Activated CD4-positive, CD25-positive, alpha-beta regulatory T cell treated with anti-CD3 and anti-CD28 coated beads, Interleukin-2, amount 50 U/mL, for 24 hours (primary cell): ENCODE measurements at places on chromosomes 12 and 14.

DNA sequence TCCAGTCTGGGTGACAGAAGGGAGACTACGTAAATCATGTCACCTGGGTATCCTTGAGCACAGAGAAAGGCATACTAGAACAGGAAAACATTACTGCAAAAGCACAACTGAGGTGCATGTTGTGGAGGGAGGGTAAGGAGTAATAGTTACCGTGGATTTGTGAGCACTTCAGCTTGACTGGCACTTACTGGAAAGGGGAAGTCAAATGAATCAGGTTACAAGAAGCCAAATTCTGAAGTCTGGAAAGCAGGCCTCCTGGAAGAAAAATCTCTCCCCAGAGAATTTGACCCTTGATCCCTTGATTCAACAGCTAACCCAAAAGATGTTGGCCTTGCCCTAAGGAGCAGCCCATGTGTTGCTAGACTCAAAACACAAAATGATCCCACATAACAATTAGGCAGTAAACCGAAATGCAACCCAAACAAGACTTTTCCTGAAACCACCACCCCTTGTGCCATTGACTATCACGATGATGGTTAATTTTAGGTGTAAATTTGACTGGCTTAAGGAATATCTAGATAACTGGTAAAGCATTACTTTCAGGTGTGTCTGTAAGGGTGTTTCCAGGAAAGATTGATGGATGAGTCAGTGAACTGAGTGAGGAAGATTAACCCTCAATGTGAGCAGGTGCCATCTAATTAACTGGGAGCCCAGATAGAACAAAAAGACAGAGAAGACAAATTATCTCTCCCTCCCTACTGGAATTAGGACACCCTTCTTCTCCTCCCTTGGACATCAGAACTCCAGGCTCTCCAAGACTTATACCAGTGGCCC lies 108.8 kb downstream of the SLC25A21 start:
- ATAC-seq, result no peak

DNA sequence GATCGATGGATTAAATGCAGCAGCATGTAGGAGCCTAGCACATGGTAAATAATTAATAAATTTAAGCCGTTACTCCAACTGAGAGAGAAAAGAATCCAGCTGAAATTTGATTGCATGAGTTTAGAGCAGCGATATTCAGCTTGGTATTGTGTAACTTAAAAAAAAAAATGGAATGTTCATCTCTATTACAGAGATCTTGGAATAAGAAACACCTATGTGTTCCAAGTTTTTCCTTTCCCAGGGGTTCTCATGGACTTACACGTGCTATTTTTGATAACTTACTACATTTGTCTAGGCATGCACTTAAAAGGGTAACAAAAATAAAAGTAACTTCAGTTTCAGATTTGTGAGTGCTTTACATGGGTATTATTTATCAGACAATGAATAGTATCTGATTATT lies 122.8 kb downstream of the RASSF9 start:
- ATAC-seq, result no peak

DNA sequence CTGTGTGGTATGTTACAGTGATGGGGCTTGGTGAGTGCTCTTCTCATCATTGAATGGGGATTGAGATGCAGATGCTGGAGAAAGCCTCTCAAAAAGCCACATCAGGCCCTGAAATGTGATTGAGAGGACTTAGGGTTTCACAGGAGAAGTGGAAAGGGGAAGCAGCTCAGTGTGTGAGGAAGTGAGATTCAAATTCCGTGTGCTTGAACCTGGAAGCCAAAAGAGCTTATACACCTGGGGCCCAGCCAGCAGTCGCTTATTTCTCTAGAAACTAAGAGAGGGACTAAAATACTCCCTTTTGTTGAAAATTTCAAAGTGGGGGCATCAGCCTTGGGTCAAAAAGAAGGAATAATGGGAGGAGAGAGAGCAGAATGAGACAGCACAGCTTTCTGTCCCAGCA lies 39.1 kb upstream of the GZMB start:
- no peak for ATAC-seq

GRCh38 chr14:64987438-64987767 lies 708 bp downstream of the FNTB start:
- ATAC-seq, result no peak

GRCh38 chr14:76820700-76821099 lies 5.5 kb upstream of the LRRC74A start:
- no peak for ATAC-seq

DNA sequence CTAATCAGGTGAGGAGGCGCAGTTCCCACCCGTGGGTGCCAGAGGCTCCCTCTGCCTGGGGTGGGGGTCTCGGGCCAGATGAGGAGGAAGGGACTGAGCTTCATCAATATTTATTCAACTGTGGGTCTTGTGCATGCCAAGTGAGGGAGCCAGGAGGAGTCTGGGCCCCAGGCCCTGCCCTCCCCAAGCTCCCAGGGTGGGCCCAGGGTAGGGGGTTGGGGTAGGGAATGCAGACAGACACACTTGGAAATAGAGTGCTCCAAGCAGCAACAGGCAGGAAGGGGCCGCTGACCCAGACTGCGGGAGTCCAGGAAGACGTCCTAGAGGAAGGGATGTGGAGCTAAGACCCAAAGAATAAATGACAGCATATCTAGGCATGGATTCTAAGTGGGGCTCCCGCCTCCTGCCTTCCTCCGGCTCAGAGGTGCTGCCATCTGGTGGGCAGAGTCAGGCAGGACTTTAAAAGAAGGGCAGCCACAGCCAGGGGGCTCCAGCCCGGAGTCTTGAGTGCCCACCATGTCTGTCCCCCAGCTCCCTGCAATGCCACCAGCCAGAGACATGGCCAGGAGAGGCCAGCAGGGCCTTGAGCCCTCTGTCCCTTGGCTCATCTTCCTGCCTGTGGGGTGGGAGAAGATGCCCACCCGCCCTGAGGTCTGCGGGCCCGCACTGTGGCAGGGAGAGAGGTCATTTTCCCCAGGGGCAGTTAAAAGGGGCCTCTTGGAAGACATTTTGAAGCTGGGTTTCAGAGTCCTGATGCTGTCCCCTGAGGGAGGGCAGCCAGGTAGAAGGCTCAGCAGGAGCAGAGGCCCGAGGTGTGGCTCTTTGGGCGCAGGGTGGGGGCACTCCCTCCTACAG lies 70.1 kb downstream of the PHETA1 start:
- no peak for ATAC-seq

DNA sequence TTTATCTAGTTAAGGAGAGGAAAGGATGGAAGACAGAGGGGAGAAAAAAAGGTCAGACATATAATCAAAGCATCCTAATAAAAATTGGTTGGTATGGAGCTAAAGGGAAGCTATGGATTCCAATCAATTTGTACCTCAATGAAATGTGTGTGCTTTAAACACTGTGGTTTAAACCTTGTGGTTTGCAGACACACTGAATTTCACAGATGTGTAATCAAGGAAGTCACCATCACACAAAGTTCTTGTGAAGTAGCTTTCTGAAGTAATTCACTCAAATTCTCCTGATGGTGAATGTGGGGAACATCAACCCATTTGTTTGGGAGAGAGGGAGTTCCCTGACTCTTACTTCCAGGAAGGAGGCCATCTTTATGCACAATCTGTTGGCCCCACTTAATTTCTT lies 243.3 kb upstream of the KRR1 start:
- no peak for ATAC-seq

GRCh38 chr12:77122661-77123060 lies 57.3 kb upstream of the E2F7 start:
- no peak for ATAC-seq

GRCh38 chr14:99812892-99813291 lies 19.7 kb downstream of the EML1 start:
- ATAC-seq, result no peak

DNA sequence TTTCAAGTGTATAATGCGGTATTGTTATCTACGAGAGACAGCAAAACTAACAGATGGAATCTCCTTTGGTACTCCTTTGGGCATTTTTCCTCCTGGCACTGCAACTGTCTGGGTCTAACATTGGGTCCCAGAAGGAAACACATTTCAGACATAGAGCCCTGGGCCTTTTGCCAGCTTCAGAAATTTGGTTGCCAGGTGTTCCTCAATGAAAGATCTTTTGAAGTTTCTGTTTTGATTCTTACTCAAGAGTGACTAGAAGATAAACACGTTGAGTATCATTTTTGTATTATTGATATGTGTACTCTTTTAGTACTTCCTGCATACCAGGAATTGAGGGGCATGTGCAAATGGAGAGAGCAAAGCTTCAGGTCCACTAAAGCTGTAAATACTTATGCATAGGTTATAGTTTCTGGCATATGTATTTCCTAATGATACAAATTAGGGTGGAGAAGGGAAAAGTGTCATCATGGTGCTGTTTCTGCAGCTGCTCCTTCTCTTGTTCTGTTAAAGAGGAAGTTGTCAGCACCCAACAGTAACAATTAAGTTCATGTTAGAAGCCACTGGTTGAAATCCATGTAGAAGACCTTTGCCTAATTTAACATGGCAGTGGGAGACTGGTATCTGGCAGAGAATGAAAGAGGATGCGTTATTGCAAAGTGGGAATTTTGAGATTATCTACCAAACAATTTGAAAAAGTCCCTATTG lies 53.5 kb downstream of the SLC38A6 start:
- ATAC-seq, result no peak
